ENCODE measurements at places on chromosomes 5 and 9.

- DNase-seq = no peak
Observed at GRCh38 chr5:173323106-173323798, 5.0 kb downstream of the STC2 start.

- DNase-seq = no peak
Observed at GRCh38 chr9:21901546-21901945, 92.6 kb downstream of the CDKN2A start.

- DNase-seq = no peak
Observed at GRCh38 chr5:140690376-140690932, 716 bp downstream of the HARS1 start.

DNA sequence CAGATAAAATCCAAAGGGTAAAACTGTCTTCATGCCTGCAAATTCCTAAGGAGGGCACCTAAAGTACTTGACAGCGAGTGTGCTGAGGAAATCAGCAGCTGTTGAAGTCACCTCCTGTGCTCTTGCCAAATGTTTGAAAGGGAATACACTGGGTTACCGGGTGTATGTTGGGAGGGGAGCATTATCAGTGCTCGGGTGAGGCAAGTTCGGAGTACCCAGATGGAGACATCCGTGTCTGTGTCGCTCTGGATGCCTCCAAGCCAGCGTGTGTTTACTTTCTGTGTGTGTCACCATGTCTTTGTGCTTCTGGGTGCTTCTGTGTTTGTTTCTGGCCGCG, 727 bp upstream of the ADRB2 start:
- no peak for DNase-seq

GRCh38 chr9:127102176-127102575, 20.3 kb downstream of the ANGPTL2 start:
- DNase-seq = no peak

GRCh38 chr9:92754091-92754745, 10.4 kb downstream of the BICD2 start:
- no peak for DNase-seq

- no peak for DNase-seq
Observed at GRCh38 chr5:133881576-133882388, 86.6 kb downstream of the C5orf15 start.

- no peak for DNase-seq
Observed at GRCh38 chr9:72996684-72997314, 43.9 kb upstream of the ALDH1A1 start.

- no peak for DNase-seq
Observed at GRCh38 chr5:33852319-33852718, 39.5 kb downstream of the ADAMTS12 start.

GRCh38 chr9:124010303-124010664, 1.3 kb upstream of the LHX2 start:
- no peak for DNase-seq
